ENCODE measurements at places on chromosomes 13 and 19.

DNA sequence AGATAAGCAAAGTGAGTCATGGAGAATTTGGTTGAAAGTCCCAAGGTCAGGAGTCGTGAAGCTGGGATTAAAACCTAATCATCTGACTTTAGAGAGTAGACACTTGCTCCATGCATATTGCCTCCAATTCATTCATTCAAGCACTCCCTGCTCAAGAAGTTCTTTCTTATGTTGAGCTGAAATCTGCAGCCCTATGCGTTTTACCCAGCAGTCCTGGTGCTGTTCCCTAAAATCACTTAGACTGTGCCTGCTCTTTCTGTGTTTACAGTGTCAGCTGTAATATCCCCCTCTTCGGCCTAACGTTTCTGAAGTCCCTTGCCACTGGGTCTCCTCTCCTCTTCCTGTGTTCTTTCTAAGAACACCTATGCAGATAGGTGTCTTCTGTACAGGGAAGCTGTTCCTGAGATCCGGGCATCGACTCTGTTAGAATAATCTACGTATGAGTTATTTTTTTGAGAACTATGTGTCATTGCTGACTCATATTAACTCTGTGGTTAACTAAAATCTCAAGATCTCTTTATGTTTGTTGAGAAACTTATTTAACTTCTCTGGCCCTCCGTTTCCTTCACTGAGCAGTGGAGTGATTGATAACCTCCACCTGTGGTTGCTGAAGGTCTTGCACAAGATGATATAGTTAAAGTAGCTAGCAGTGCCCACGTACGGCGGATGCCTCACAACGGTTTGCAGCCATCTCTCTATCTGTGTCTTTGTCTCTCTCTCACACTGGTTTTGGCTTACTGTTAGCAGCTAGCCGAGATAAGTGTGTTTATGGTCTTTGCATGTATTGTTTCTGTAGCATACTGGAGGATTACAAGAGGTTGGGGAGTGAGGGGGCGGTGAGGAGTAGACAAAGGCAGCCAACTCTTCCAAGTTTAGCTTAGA is 4.7 kb downstream of the ALOX5AP start:
- DNase-seq, result no peak

GRCh38 chr19:10449037-10449436 is 28.7 kb downstream of the PDE4A start:
- DNase-seq, result no peak

- DNase-seq, result no peak
Observed at GRCh38 chr19:5298471-5298901, 42.1 kb downstream of the PTPRS start.

GRCh38 chr13:87999788-88000187 is 328.6 kb downstream of the SLITRK5 start:
- DNase-seq, result no peak

DNA sequence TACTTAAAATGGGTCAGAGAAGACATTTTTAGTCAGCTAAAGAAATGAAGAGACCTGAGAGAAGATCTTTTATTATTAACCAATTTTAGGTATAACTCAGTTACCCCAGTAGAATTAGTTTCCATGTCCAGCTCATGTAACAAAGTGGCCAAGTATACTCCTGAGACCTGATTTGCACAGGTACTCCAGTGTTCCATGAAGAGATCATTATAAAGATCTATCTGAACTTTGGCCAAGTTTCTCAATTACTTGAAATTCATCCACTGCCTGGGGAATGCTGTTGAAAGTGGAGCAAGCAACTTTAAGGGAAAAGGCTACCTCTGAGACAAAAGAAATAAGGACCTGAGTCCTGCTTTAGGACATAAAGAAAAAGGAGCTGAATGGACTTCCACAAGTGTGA is 47.0 kb downstream of the EDNRB start:
- no peak for DNase-seq

DNA sequence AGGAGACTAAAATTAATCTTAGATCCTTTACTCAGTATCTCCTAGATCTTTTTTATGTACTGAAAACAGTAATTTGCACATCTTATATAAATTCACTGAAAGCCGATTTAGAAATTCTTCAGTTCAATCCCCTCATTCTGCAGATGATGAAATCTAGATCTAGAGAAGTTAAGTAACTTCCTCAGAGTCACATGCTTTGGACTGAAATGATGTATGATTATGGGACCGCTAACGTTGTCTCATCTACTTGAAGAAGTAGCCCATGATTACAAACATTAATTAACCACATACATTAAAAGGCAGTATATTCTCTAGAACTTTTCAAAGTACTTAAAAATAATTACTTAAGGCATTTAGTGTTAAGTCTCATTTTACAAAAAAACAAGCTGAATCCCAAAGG is 37.8 kb downstream of the ELF1 start:
- no peak for DNase-seq

DNA sequence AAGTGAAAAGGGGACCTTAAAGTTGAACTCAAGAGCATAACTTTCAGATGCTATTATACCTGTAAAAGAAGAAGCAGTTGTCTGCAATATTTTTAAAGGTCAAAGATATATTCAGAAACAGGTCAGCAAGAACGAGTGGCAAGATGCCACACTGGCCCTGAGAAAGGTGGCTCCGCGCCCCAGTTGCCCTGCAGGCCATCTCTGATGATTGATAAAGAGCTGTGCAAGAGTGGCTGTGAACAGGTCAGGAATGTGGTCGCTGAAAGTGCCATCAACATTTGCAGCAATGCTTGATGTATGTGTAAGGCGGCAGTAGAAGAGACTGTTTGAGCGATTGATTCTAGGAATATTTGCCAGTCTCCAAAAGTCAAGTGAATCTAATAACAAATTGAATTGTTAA is 664.2 kb upstream of the SLC10A2 start:
- no peak for DNase-seq
